ENCODE measurements at places on chromosomes 7 and 10.

- no peak for DNase-seq
Observed at GRCh38 chr10:18474118-18474455, 177.3 kb downstream of the NSUN6 start.

GRCh38 chr10:114437473-114438292, 33.4 kb upstream of the AFAP1L2 start:
- DNase-seq = no peak

DNA sequence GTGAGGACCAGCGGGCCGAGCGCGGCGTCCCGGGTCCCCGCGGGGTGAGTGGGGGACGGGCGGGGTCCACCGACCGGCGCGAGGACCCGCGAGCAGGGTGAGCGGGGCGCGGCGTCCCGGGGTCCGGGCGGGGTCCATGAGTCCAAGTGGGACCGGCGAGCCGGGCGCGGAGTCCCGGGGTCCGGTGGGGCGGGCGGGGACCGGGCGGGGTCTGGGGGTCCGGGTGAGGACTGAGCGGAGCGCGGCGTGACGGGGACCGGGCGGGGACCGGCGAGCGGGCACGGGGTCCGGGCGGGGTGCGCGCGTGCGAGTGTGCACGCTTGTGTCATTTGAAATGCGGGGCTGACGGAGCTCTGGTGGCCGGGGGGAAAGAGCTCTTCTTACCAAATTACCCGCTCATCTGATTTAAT, 765 bp downstream of the CELF2 start:
- peak; percentile 30 for DNase-seq

DNA sequence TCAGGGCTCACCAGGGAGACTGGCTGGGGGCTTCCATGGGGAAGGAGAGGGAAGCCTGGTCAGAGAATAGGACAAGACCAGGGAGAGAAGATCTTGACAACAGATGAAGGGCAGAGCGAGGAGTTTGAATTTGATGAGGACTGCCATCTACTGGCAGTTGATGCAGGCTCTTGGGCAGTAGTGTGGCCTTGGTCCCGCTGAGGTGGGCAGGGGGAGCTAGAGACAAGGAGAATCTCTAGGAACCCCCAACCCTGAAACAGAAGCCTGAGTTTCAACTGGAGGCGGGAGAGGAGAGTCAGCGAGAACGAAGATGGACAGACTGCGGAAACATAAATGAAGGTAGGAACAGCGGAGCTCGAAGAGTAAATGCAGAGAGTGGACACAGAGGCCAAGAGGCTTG, 81.0 kb downstream of the PPP1R3C start:
- DNase-seq = no peak

DNA sequence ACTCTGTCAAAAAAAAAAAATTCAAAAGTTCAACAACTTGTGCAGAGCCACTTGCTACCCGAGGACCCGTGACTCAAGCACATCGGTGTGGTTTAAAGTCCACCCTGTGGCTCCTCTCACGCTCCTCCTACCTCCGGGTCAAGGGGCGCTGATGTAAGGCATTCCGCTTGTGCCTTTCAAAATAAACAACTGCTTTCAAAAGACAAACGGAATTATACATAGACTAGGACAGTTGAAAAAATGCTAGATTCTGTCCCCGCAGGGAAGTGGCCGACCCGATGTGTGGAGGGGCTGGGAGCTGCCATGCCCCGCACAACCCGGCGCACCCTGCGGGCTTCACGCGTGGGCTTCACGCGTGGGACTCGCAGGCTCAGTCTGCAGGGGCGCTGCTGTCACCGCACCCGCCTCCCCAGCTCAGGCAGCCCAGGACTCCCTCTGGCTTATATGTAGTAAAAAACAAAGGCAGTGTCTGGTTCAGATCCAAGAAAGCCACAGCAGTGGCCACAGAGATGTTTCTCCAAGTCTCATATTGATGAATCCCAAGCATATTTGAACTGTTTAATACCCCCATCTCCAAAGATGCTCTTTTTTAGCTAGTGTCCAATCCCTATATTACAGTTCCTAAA, 239.7 kb upstream of the INHBA start:
- peak; percentile 33 for DNase-seq

- no peak for DNase-seq
Observed at GRCh38 chr7:6647541-6647940, 10.4 kb downstream of the ZNF316 start.

DNA sequence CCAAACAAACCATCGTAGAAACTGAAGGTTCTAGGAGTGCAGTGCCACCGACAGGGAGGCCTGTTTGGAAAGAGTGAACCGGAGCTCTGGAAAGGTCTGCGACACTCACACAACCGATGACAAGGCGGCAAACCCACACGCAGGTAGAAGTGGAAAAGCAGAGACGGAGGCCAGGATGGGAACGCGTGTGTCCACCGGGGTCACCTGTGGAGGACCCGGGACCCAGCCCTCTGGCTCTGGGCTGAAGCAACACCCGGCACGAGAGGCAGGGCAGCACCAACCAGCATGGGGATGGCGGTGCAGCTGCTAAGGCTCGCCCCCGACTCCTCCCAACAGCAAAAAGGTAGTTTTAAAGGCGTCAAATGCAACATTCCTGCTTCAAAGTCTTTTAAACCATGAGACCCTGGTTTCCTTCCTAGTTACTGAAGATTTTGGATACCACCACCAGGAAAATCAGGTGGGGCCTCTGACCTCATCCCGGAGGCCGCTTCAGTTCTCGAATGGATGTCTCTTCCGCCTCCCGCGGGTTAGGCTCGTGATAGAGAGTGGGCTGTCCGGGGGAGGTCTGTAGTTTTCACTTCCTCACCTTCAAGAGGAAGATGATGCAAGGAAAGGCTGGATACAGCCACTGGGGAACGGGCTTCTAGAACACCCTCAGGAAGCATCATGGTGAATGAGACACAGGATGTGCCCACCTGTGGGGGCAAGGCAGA, 115.5 kb downstream of the SMURF1 start:
- DNase-seq = no peak

- peak; percentile 65 for DNase-seq
Observed at GRCh38 chr7:2399848-2400587, 3.4 kb upstream of the CHST12 start.

DNA sequence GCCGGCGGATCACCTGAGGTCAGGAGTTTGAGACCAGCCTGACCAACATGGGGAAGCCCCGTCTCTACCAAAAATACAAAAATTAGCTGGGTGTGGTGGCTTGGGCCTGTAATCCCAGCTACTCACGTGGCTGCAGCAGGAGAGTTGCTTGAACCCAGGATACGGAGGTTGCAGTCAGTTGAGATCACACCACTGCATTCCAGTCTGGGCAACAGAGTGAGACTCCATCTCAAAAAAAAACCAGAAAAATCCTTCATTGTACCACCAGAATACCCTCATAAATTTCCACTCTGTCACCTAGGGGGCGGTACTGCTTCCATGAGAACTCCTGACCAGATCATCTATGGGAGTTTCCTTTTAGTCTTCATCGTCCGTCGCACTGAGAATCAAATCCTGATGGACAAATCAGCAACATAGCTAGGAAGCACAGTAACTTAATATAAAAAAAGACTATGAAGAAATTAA, 225.8 kb upstream of the KLF14 start:
- no peak for DNase-seq

DNA sequence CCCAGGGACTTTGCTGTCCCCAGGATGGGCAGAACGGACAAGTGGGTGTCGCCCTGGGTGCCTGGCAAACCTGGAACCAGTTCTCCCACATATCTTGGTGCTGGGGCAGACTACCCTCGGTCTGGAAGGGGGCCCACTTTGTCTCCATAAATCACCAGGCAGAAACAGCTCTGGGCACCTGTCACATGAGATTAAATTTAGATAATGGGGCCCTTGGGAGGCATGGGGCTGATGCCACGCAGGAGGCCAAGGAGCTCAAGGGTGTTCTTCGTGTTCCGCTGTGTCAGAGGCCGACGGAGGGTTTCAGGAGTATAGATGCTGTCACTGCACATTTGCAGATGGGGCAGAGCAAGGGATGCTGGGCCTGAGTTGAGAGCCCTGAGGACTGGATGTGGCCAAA, 72.7 kb downstream of the TMEM130 start:
- no peak for DNase-seq

GRCh38 chr7:123725586-123726171, 23.1 kb downstream of the WASL start:
- no peak for DNase-seq

GRCh38 chr10:8044908-8045725, 9.4 kb upstream of the GATA3 start:
- no peak for DNase-seq

GRCh38 chr7:87341441-87341840, 4.0 kb upstream of the CROT start:
- DNase-seq = no peak

GRCh38 chr10:68601501-68602265, 41.5 kb downstream of the TET1 start:
- DNase-seq = no peak

DNA sequence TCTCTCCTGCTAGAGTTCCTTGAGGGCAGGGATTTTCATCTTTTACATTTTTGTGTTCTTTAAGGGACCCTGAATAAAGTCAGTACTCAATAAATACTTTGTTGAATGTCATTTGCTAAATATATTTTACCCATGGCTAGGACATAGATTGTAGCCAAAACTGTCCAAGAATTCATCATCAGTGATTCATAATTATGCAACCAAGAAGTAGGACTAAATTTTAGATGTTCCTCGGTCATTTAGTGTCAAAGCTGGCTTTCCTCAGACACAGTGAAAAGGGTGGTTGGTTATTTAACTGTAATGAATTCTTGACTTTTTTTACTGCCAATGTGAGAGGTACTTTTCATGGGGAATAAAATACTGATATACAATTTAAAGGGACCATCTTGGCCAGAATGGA, 3.3 kb downstream of the NUDT13 start:
- DNase-seq = no peak

GRCh38 chr10:69681436-69681835, 51.4 kb downstream of the FAM241B start:
- DNase-seq = no peak

GRCh38 chr7:158574308-158575036, 13.2 kb downstream of the PTPRN2 start:
- DNase-seq = no peak

DNA sequence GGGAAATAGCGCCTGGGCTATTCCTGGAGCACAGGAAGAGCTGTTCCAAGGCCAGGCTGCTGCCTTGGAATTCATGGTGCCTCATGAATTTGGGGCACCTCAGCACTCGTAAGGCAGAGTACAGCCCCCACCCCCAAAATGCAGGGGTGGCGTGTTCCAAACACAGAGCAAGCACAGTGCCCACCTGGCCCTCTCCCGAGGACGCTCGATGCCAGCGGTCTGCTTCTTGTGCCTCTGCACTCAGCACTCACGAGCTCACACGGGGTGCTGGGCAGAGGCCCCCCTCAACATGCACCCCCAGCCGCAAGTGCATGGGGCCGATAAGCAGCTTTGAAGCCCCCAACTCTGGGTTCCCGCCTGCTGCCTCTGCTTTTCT, 60.1 kb downstream of the ZRANB1 start:
- no peak for DNase-seq

GRCh38 chr7:142881586-142882337, 3.8 kb downstream of the TRPV6 start:
- no peak for DNase-seq

- DNase-seq = no peak
Observed at GRCh38 chr7:49669285-49669684, 104.2 kb upstream of the VWC2 start.

DNA sequence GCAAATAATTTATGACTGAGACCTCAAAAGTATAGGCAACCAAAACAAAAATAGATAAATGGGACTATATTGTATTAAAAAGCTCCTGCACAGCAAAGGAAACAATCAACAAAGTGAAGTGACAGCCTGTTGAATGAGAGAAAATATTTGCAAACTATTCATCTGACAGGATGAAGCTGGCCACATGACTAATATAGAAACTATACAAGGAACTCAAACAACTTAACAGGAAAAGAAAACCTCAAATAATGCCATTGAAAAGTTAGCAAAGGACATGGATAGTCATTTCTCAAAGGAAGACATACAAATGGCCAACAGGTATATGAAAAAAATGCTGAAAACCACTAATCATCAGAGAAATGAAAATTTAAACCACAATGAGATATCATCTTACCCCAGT, 245.1 kb downstream of the STK31 start:
- DNase-seq = no peak

- DNase-seq = no peak
Observed at GRCh38 chr10:71257319-71257997, 45.1 kb downstream of the UNC5B start.

- DNase-seq = no peak
Observed at GRCh38 chr10:108434559-108435252, 1270.2 kb upstream of the SORCS1 start.

- no peak for DNase-seq
Observed at GRCh38 chr7:130444751-130445407, 4.1 kb upstream of the CEP41 start.

DNA sequence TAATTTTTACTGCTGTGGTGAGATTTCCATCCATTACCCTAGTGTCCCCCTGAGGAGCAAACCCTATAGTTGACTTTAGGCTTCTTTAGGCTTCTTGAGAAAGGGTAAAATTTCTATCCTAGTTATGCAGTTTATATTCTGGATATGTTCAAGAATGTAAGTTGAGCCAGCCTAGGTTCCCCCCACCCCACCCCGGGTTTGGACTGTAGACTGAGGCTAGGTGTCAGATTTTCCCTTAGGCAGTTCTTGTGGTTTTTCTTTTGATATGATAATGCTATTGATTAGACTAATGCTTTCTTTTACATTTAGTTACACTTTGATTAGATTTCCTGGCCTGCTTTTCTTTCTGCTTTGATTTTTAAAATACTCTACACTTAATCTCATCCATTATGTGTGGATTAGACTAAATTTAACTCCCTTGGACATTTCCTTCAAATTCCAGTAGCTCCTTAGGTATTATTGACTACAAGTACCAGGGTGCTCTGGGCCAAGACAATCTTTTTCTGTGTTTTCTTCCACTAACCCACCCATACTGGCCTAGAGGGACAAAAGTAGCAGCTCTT, 37.7 kb downstream of the NRF1 start:
- DNase-seq = no peak

GRCh38 chr10:96369890-96370583, 11.2 kb upstream of the OPALIN start:
- DNase-seq = no peak

DNA sequence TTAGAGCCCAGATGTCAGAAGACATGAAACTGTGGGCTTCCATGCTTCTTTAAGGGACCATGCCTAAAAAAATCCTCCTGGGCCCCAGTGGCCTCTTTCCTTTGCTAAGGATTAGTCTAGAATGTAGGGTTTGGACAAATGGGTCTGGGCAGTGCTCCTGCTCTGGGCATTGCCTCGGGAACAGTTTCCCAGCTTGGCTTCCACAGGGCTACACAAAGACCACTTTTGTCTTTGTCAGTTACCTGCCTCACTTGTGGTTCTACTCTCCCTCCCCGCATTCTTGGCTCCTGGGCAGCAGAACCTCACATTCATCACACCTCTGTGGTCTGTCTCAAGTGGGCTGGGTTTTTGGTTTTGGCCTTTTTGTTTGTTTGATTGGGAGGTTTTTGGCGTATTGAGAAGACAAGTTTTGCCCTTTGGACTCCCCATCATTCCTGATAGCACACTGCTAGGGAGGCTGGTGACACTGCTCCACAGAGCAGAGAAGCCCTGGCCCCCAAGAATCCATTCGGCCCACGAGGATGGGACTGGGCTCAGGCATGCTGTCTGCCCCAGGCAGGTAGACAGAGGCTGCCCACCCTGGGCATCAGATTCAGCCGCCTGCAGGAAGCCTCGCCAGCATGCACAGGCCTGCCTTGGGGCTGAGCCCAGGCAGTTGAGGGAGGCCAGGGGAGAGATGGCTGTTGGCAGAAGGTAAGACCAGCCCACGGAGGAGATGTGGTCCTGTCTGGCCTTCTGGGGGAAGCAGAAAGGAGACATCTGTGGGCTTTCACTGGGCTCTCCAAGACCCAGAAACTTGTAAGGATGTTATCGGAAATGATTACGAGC, 343.7 kb downstream of the WDR11 start:
- no peak for DNase-seq

Measured in dorsolateral prefrontal cortex (tissue), 122 donors.